ENCODE measurements at places on chromosomes 3 and 15. TPM values are rescaled to one million over a fixed set of nuclear protein-coding genes. Genes with fewer than 3 reads are reported as not detected.

The BCL2A1 gene
- total RNA-seq: 0.20 TPM

The STRC gene
- 0.29 TPM for total RNA-seq

The ALS2CL gene
- total RNA-seq: 7.8 TPM

The TLR9 gene
- 0.05 TPM for total RNA-seq

The SLCO2A1 gene
- total RNA-seq: 4.6 TPM

DNA sequence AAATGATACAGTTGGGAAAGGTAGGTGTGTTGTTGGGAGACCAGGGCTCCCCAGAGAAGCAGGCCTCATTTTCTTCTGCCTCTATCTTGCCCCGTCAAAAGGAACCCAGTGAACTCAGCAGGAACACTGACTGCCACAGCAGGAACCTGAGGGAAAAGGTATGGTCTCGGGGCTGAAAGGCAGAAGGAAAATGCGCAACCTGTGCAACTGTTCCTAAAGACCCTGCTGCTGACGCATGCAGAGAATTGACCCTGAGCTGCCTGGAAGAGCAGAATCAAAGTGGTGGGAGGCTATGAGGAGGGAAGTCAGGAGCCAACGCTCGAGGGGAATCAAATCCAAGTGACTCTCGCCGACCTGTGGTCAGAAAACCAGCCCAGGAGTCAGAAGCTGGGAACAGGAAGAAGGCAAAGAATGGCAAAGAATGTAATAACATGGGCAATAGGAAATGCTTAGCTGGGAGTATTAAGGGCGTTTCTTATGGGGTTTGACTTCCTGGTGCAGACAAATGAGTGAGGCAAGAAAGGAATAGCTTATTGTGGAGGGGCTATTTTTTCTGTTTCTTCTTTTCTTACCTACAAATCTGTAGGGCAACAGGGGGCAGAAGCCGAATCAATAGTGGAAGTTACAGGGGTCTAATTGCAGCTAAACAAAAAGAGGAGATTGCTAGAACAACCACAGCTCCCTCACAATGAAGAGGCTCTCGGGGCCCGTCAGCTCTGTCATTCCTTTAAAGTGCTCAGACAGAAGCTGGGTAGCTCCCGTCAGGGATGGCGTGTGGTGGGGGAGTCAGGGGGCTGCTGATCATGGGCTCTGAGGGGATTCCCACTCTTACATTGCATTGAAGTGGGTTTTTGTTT, 65.4 kb upstream of the DLG1 start:
- H3K27ac ChIP-seq: no peak overlapping the region
- H3K27me3 ChIP-seq: no peaks in the 10 kb centered on the region
- H3K4me3 ChIP-seq: no peak overlapping the region
- no peak for DNase-seq

DNA sequence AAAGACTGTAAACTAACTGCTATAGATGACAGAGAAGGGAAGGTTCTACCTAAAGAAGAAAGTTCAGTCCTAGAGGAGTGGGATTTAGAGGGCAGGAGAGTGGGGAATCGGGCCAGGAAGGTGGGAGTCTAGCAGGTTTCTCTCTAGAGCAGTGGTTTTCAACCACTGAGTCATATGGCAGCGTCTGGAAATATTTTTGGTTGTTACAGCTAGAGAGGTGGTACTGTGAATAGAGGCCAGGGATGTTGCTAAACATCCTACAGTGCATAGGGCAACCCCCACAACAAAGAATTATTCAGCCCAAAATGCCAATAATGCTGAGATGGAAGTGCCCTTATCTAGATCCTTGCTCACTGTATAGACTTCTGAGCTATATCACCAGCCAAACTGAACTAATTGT, 28.7 kb downstream of the ATP1B3 start:
- H3K4me3 ChIP-seq: no peak overlapping the region
- no peak for DNase-seq
- no peaks in the 10 kb centered on the region for H3K36me3 ChIP-seq
- H3K27me3 ChIP-seq: no peaks in the 10 kb centered on the region
- no peaks in the 10 kb centered on the region for H3K4me1 ChIP-seq

GRCh38 chr3:171190668-171191067, 164.1 kb upstream of the SLC2A2 start:
- no peaks in the 10 kb centered on the region for H3K27me3 ChIP-seq
- no peak overlapping the region for H3K27ac ChIP-seq
- DNase-seq: no peak
- H3K4me1 ChIP-seq: peaks cover 17% of the 10 kb centered on the region
- no peaks in the 10 kb centered on the region for H3K36me3 ChIP-seq

The LDHAL6B gene
- total RNA-seq: not detected

- H3K27me3 ChIP-seq: no peaks in the 10 kb centered on the region
- no peaks in the 10 kb centered on the region for H3K36me3 ChIP-seq
- no peaks in the 10 kb centered on the region for H3K4me1 ChIP-seq
These were observed 150.5 kb downstream of the RSRC1 start for GRCh38 chr3:158260392-158260791.

GRCh38 chr3:113663761-113664160, 32.7 kb downstream of the USF3 start:
- peaks cover 5% of the 10 kb centered on the region for H3K36me3 ChIP-seq
- DNase-seq: no peak
- peaks cover 48% of the 10 kb centered on the region for H3K4me1 ChIP-seq
- peak overlapping the region; percentile 30 for H3K27ac ChIP-seq

The PIGBOS1 gene
- total RNA-seq: 4.8 TPM

The CDHR4 gene
- total RNA-seq: not detected

DNA sequence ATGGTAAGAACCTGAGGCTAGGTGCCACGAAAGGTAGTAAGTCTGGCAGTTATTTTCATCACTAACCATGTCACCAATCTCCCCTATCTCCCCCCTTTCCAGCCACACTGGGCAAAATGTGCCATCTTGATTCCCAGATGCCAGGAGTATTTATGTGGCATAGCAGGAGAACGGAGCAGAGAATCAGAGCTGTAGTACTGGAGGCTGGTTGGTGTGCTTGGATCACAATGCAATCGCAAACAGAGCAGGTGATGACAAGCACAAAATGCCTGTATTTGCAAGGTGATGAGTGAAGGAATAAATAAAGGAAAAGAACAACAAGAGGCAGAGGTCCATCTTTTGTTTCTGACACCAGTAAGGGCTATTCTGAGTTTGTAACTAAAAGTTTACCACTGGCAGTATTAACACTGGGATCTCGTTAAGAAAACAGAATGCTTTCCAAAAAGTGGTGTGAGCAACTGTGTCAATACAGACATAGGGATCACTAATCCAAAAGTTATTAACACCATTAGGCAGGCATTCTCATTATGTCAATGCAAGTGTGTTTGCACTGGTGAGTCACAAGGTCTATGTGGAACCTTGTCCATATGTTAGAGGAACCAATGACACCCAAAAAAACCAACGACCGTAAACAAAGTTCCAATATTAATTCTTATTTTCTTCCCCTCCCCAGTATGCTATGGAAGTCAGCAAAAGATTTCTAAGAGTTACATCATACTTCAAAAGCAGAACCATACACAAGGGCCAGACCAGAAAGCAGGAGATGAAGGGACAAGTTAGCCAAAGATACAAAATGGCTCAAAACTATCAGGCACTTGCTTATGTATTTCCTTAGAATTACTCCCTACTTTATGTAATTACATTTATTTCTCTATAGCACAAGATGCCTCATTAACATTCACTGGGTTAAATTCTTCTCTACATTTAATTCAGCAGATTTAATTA, 556.6 kb downstream of the FOXP1 start:
- DNase-seq: no peak
- peaks cover 19% of the 10 kb centered on the region for H3K4me1 ChIP-seq
- no peak overlapping the region for H3K4me3 ChIP-seq

- DNase-seq: no peak
- H3K27me3 ChIP-seq: no peaks in the 10 kb centered on the region
- H3K36me3 ChIP-seq: no peaks in the 10 kb centered on the region
- H3K4me3 ChIP-seq: no peak overlapping the region
- H3K4me1 ChIP-seq: no peaks in the 10 kb centered on the region
- H3K27ac ChIP-seq: no peak overlapping the region
These were observed 79.2 kb upstream of the COL8A1 start for GRCh38 chr3:99559196-99559595.

The ZNF80 gene
- total RNA-seq: not detected

The CLDN18 gene
- not detected for total RNA-seq

The GOLGA8Q gene
- total RNA-seq: 0.69 TPM

The GRM7 gene
- not detected for total RNA-seq

The CACNA2D3 gene
- not detected for total RNA-seq

- no peaks in the 10 kb centered on the region for H3K27me3 ChIP-seq
- no peaks in the 10 kb centered on the region for H3K36me3 ChIP-seq
- DNase-seq: no peak
- peaks cover 38% of the 10 kb centered on the region for H3K4me1 ChIP-seq
These were observed 498 bp downstream of the ZNF280D start for GRCh38 chr15:56732886-56733135.

- H3K4me3 ChIP-seq: no peak overlapping the region
- H3K27me3 ChIP-seq: no peaks in the 10 kb centered on the region
- H3K36me3 ChIP-seq: no peaks in the 10 kb centered on the region
- H3K27ac ChIP-seq: no peak overlapping the region
These were observed 66.3 kb downstream of the LPP start for GRCh38 chr3:188220097-188220788.

- no peak for DNase-seq
- no peaks in the 10 kb centered on the region for H3K27me3 ChIP-seq
- H3K4me3 ChIP-seq: no peak overlapping the region
These were observed 554.8 kb upstream of the CBLB start for GRCh38 chr3:106423321-106424225.

GRCh38 chr15:65081758-65082157, 5.2 kb downstream of the KBTBD13 start:
- no peak overlapping the region for H3K27ac ChIP-seq
- no peaks in the 10 kb centered on the region for H3K36me3 ChIP-seq
- DNase-seq: no peak
- H3K4me1 ChIP-seq: no peaks in the 10 kb centered on the region
- no peaks in the 10 kb centered on the region for H3K27me3 ChIP-seq
- no peak overlapping the region for H3K4me3 ChIP-seq

DNA sequence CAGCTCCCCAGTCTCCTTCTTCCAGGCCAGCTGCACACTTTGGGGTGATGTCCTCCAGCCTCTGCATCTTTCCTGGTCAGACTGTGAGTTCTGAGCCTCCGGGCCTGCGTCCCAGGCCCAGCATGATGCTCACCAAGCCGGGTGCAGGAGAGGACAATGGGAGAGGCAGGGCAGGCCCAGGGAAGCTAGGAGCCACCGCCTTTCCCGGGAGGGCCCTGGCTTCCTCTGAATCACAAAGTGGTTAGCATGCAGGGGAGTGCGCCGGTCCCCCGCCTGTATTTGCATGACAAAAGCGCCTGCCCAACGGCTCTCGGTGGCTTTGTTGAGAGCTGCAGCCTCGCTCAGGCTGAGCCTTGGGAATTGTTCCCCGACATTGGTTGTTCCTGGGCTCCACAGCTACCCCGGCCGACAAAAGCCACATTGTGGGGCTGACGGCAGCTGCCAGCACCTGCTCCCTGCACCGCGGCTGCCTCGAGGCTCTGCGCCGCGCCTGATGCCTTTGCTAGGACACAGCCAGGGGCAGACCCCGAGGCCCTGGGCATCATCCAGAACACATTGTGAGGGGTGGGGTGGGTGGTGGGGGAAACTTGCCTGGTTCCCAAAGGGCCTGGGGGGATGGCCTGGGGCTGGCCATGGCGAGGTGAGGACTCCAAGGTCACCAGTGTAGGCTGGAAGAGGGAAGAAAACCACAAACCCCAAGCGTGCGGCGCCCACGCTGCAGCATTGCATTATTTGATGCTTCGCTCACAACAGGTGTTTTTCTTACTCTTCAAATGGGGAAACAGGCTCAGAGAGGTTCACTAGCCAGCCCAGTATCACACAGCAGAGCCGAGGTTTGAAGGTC, 20.0 kb upstream of the KLF13 start:
- no peaks in the 10 kb centered on the region for H3K4me1 ChIP-seq
- no peak overlapping the region for H3K27ac ChIP-seq
- H3K27me3 ChIP-seq: no peaks in the 10 kb centered on the region
- peak; percentile 48 for DNase-seq
- H3K4me3 ChIP-seq: no peak overlapping the region
- H3K36me3 ChIP-seq: no peaks in the 10 kb centered on the region

The PKM gene
- 98.6 TPM for total RNA-seq

DNA sequence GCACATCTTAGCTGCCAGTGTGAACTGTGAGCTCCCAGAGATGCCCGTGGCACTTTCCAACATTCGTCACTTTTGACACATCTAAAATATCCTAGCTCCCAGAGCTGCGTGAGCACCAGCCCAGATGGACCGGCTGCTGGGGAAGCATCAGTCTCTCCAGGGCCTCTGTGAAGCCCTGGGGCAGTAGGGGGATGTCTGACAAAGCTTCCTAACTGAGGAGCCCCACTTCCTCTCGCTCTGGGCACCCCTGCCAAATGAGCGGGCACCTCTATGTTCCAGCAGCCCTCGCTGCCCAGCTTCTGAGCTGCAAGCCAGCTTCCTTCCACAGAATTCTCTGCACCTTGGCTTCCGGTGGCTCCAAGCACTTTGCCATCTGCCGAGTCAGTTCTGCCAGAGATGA, 91.1 kb downstream of the LIPC start:
- H3K4me1 ChIP-seq: peaks cover 18% of the 10 kb centered on the region
- H3K27me3 ChIP-seq: no peaks in the 10 kb centered on the region
- no peak for DNase-seq
- H3K36me3 ChIP-seq: no peaks in the 10 kb centered on the region
- H3K27ac ChIP-seq: no peak overlapping the region

- peaks cover 8% of the 10 kb centered on the region for H3K4me1 ChIP-seq
- no peaks in the 10 kb centered on the region for H3K36me3 ChIP-seq
- no peak overlapping the region for H3K4me3 ChIP-seq
- no peaks in the 10 kb centered on the region for H3K27me3 ChIP-seq
- no peak overlapping the region for H3K27ac ChIP-seq
These were observed 59.6 kb upstream of the SKOR1 start for GRCh38 chr15:67765701-67766100.

DNA sequence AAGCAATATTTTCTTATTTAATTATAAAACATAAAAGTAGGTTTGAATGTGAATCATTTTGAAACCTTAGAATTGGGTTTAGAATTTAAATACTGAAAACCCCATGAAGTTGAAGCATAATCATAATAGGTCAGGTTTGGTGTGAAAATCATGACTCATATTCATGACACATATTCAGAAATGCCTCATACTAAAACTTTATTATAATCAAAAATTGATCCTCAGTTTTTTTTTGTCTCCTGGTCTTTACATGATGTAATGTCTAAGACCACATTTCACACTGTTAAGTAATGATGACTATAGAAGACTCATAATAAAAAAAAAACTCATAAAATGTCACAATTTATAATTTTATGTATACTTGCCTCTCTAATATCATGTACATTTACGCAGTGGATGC, 190.4 kb downstream of the FOXP1 start:
- H3K36me3 ChIP-seq: no peaks in the 10 kb centered on the region
- H3K27me3 ChIP-seq: no peaks in the 10 kb centered on the region
- no peak overlapping the region for H3K4me3 ChIP-seq
- no peak overlapping the region for H3K27ac ChIP-seq
- H3K4me1 ChIP-seq: peaks cover 6% of the 10 kb centered on the region
- DNase-seq: no peak

The CTXN2 gene
- 0.09 TPM for total RNA-seq

DNA sequence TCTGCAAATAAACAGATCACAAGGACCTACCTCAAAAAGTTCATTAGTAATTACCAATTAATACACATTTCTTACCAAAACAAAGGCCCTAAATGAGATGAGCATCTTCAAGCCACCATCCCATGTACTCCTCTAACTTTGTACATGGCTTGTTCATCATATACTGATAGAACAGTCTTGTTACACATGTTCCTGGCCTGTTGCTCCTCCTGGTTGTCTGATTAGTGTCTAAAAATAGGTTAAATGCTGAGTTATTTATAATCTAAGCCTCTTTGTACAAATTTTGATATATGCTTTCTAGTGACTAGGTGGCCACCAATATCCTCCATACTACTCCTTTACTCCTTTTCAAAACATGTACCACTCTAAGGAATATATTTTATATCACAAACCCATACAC, 25.0 kb downstream of the TBC1D5 start:
- no peaks in the 10 kb centered on the region for H3K36me3 ChIP-seq
- H3K27me3 ChIP-seq: no peaks in the 10 kb centered on the region
- H3K27ac ChIP-seq: no peak overlapping the region
- no peak for DNase-seq
- no peaks in the 10 kb centered on the region for H3K4me1 ChIP-seq

The PLSCR2 gene
- 0.83 TPM for total RNA-seq
